ENCODE measurements at places on chromosomes 6 and 20.
A peak's percentile ranks its signal among the peaks of the same experiment; 100 is the strongest.

GRCh38 chr6:117290173-117290846 is 25.0 kb downstream of the VGLL2 start:
- DNase-seq = no peak

DNA sequence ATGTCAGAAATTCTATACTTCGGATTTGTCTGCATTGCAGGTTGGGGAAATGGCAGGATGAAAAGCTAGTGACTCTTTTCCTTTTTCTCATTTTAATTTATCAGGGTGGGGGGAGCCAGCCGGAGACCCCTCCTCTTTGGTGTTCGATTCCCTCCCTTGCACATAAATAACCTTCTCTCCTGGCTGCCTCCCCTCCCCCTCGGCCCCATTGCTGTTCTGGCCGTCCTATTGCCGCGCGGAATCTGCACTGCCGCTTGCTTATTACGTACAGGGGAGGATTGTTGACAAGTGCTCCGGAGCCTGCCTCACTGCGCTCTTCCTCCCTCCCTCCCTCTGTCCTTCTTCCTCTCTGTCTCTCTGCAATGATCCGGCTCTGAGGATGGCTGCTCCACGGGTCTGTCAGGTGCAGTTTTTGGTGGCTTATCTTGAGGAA is 154.7 kb downstream of the JARID2 start:
- DNase-seq = no peak

DNA sequence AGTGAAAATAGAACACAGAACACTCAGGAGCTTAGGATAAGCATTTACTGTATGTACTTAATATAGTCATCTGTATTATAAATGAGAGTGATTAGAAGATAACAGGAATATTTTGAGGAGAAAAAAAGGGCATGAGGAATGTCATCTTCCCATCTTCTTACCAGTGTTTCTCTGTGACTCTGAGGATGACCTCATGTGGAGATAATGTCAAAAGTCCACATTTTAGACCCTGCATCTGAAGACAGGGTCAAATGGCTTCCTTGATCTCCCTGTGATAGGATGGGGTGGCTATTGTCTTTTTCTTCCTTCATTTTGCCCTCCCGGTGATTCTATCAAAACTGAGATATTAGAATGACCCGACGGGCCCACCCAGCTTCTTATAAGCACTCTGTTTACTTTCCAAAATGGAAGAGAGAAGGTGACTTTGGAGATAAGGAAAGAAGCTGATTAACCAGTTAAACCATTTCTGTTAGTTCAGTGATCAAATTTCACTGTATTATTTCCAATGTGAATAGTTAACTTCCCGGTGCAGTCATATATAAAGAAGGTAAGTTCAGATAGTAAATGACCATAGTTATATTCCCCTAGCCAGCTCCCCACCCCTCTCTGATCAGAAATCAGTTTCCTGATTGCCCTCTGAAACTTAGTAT is 115.7 kb upstream of the SALL4 start:
- DNase-seq = no peak

- DNase-seq = no peak
Observed at GRCh38 chr20:39603219-39603618, 641.1 kb downstream of the DHX35 start.

- peak; percentile 60 for DNase-seq
Observed at GRCh38 chr6:71537717-71538116, 249.1 kb downstream of the OGFRL1 start.

DNA sequence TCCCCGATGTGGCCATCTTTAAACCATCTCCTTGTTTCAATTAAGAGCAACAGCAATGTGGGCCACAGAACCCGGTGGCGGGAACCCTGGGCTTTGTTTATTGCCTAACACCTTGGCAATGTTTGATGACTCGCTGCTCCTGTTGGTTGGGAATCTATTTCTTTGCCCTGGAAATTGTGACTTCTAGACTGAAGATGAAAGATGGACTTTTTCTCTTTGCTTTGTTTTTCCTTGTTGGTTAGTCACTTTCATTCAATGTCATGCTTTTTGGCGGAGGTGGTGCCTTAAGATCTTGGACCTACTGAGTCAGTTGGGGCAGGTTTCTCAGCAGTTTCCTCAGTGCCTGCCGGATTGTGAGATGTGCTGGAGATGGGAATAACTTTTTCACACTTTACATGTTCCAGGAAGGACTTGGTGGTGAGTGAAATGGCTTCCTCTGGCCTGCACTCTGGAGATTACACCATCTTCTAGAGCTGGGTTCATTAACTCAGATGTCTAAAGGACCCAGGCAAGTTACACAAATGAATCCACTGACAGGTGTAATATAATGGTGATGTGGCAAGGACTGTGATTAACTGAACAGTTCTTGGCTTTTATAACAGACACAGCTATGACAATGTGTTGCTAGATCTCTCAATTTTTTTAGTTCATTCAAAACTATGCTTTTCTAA is 56.3 kb downstream of the TSHZ2 start:
- DNase-seq = no peak

GRCh38 chr6:158047127-158047518 is 65.5 kb downstream of the SYNJ2 start:
- DNase-seq = peak; percentile 61
